Activated gamma-delta T cell treated with anti-CD3 and anti-CD28 coated beads, Interleukin-2, amount 50 U/mL, for 16 hours (primary cell): ENCODE measurements at places on chromosomes 11 and 22.

GRCh38 chr22:19199479-19199878 lies 20.9 kb upstream of the SLC25A1 start:
- DNase-seq = no peak

DNA sequence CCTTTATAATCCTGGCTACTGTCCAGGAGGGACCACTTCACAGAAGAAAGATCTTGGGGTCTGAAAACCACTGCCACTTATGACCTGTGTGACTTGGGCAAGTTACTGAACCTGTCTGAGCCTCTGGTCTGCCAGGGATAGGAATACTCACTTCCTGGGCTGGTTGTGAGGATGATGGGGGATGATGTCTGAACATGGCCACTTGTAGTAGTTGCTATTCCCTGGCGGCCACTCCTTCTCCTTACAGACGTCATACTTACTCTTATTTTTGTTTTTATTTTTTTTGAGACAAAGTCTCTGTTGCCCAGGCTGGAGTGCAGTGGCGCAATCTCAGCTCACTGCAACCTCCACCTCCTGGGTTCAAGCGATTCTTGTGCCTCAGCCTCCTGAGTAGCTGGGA lies 26.1 kb downstream of the CD82 start:
- no peak for DNase-seq

DNA sequence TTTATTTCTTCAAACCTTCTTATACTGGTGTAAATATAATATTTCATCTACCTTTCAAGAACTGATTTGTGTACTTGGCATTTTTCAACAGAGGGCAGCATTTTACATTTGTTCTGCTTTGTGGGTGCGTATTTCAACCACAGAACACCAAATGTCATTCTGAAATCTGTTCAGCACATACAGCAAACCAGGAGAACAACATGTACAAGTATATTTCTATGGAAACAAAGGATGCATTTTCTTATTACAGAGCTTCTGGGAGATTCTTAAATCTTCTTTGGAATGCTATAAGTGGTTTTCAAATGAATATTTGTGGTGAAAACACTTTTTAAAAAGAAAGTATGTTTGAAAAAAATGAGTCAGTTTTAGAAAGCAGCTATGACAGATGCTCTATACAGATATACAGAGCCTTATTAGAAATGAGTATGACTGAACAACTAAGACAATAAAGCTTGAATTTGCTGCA lies 946.0 kb downstream of the FAM181B start:
- no peak for DNase-seq

- DNase-seq = no peak
These were observed 15.7 kb downstream of the DTX4 start for GRCh38 chr11:59187587-59187986.

DNA sequence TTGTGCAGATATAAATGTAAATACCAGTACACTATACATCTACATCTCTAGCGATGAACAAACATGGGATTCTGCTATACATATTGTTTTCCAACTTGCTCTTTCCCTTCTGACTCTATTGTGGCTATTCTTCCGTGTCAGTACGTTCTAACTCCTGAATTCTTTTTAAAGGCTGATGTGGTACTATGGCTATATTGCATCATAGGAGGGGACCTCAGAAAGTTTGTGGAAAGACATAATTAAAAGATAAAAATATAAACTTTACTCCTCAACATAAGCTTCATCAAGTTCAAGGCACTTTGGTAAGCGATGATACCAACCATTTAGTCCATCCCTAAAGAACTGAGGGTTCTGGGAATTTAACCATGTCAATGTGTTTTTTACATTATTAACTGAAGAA lies 72.8 kb downstream of the LDLRAD3 start:
- no peak for DNase-seq

DNA sequence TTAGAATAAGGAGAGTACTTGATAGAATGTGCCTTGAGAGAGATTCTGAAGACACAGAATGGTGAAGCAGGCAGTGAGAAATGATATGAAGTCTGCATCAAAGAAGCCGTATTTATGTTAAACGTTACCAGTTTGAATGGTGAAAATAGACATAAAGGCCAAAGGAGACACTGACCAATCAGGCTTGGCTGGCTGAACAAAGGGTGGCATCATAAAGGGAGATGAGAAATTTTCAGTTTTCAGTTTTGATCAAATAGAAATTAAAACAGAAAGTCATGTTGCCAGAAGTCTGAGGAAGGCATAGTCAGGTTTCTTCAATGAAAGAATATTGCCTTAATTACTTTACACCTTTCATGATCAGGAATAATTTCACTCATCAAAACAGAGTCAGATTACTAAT lies 6.6 kb downstream of the OR51F1 start:
- DNase-seq = no peak

DNA sequence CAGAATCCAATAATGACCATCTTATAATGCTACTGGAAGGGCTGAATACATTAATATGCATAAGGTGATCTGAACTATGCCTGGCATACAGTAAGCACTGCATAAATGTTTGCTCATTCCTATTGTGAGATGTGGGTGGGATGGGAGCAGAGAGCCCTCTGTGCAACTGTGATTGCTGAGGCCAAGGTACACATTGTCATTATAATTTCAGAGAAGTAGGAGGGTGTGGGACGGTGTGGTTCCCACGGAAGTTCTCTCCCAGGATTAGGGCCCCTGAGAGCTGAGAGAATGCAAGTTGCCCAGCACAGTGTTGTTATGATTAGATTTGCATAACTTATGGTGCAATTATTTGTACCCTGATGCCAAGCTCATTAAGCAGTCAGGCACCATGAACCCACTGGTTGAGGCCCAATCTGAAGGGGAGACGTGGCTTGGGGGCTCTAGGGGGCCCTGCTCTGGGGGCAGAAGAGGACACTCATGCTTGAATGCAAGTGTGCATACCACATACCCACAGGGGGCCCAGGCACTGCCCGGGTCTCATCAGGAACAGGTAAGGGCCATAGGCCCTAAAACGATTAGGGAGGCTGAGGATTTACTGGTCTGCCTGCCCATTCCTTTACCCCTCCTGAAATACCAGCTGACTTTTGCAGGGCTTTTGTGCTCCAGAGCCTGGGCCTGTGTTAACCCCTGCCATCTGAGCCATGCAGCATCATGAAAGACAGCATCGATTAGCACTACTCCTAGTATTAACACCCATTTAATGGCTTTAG lies 72.8 kb downstream of the THAP12 start:
- DNase-seq = no peak

- peak; percentile 48 for DNase-seq
These were observed 4.2 kb downstream of the AMPD3 start for GRCh38 chr11:10459029-10459970.

DNA sequence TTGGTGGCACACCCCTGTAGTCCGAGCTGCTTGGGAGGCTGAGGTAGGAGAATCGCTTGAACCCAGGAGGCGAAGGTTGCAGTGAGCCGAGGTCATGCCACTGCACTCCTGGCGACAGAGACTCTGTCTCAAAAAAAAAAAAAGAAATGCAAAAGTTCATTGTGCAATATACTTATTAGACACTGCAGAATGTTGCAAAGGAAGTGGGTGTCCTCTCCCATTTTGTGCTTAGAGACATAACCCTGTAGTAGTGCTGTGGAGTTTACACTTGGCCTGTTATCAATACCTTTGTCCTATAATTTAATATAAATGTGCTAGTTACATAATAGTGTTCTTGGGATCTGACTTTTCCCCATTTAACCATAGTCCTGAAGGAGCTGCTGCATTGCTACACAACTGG lies 9.4 kb downstream of the BCL2L13 start:
- no peak for DNase-seq
